ENCODE measurements at places on chromosomes 1 and 21.

GRCh38 chr1:1397839-1398523 is 1.2 kb downstream of the CCNL2 start:
- no peak for DNase-seq

DNA sequence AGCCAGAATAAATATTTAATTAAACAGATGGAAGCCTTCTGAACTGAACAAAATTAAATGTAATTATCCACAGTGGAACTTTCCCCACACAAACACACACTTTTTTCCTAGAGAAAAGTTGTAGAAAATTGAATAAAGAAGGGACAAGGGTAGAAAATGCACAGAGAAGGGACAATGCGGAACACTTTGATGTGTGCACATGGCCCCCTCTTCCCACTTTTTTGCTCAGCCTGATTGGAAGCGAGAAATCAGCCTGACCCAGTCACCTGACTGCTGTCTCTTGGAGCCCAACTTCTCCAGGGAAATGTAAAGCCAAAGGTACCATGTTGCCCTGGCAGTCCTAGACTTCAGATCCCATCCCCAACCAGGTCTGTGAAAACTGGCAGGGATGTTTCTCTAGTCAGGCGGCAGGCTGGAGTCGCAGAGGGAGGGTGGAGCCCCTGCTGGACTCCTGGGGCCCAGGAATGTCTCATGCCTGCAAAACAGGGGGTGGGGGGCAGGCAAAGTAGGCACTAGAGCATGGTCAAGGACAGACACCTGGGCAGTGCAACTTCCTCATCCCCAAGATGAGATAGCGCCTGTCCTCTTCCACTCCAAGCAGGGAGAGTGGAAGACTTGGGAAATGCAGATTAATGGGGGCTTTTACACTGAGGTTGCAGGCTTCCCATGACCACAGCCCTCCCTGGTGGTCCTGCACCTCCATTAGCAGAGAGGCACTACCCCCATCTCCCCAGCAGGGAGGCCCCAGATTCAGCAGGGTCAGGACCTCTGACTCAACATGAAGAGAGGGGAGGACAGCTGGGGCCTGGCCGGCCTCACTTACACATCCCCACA is 2.8 kb downstream of the CERS2 start:
- DNase-seq, result no peak

- no peak for DNase-seq
Measured at GRCh38 chr21:41847066-41847804, 31.9 kb downstream of the PRDM15 start.

- DNase-seq, result no peak
Measured at GRCh38 chr1:42380586-42381279, at the start of gene RIMKLA. Gene RIMKLA (plus strand): TSS chr1:42380792. CDS start chr1:42380935, 143 bp downstream.

- DNase-seq, result no peak
Measured at GRCh38 chr1:215529571-215529970, 37.5 kb upstream of the KCTD3 start.

- no peak for DNase-seq
Measured at GRCh38 chr1:54327386-54328065, 78.7 kb downstream of the SSBP3 start.

DNA sequence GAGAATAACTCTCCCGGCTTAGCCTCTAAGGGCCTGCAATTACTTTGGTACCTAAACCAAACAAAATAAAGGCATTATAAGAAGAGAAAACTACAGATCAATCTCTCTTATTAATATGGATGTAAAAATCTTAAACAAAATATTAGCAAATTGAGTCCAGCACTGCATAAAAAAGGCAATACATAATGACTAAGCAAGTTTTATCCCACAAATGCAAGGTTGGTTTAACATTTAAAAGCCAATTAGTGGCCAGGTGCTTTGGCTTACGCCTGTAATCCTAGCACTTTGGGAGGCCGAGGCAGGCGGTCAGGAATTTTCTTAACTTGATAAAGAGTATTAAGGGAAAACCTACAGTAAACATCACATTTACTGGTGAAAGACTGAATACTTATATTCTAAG is 67.1 kb upstream of the MAB21L3 start:
- DNase-seq, result no peak

Measured in cortex of kidney (tissue), 1 donor.